ENCODE measurements at places on chromosomes 7 and 10.
A peak's percentile ranks its signal among the peaks of the same experiment; 100 is the strongest.

- DNase-seq, result peak; percentile 6
Measured at GRCh38 chr10:128263891-128264688, 137.9 kb upstream of the MKI67 start.

GRCh38 chr10:60572511-60573194 is 183.0 kb upstream of the ANK3 start:
- DNase-seq, result peak; percentile 31

DNA sequence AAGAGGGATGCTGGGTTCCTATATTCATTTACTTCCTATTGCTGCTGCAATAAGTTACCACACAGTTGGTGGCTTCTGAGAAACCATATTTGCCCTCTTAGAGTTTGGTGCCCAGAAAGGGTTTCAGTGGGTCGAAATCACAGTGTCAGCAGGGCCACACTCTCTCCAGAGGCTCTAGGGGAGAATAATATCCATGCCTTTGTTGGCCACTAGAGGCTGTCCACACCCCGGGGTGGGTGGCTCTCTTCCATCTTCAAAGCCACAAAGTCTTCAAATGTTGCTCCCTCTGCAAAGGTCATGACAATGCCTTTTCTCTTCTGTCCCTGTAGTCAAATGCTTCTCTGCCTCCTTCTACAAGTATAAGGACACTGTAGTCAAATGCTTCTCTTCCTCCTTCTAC is 989.4 kb downstream of the CCSER2 start:
- no peak for DNase-seq

GRCh38 chr10:90138844-90139243 is 437.5 kb downstream of the KIF20B start:
- DNase-seq, result no peak

DNA sequence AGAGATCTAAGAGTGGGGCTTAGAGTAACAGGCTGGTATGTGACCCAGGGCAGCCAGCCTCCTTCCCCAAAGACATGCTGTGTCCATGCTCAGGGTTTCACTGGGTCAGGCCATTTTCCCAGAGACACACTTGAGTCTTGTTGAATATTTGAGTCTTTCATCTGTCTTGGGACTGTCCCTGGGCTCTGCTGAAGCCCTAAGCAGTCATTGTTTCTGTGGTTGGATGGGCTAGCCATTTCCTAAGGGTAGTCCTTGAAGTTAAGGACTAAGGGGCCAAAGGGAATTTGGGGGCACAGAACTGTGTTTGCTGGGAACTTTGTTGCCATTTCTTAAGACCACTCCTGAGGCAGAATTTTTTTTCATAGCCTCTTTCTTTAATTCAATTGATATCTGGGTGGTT is 98.4 kb upstream of the SAMD8 start:
- no peak for DNase-seq

GRCh38 chr10:93415693-93416092 is 66.4 kb downstream of the MYOF start:
- no peak for DNase-seq

DNA sequence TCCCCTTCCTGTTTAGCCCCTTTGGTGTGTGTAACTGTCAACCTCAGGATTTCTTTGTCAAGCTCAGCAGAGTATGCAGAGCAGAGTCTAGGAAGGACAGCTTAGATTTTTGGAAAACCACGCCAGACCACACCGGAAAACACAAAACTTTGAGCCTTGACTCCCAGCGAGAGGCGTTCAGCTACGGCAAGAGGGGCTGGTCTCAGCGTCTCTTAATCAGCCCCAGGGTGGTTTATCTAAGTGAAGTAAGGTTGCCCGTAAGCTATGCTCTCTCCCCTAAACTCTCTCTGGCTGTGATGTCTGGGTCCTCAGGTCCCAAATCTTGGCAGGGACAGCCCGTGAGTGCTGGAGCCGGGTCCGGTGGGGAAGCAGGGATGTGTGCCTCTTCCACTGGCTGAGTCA is 230.9 kb downstream of the KLF6 start:
- no peak for DNase-seq

DNA sequence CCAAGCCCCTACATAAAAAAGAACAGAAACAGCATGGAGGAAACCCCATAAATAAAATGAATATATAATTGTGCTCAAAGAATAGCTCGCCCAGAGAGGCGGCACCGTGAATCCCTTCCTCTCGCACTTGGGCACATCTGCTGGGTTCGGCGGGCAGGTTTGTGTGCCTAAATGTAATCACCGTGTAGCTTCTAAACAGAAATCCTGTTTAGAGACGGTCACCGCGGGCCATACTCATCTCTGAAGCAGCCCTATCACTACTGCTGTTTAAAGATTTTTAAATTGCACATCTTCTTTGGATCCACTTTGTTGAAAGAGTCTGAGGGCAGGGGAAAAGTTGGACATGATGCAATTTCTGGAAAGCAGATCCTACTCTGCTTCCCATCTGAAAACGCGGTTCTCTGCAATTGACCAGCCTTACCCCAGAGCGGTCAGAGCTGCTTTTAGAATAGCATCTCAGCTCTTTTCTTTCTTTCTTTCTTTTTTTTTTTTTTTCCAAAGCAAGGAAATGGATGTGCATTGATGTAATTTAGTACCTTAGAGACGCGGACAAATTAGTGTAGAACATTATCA is 6.4 kb downstream of the DRGX start:
- DNase-seq, result no peak

- DNase-seq, result peak; percentile 45
Measured at GRCh38 chr7:143417734-143418383, 9.2 kb upstream of the EPHA1 start.

- no peak for DNase-seq
Measured at GRCh38 chr7:106895246-106895864, 30.3 kb downstream of the PIK3CG start.

DNA sequence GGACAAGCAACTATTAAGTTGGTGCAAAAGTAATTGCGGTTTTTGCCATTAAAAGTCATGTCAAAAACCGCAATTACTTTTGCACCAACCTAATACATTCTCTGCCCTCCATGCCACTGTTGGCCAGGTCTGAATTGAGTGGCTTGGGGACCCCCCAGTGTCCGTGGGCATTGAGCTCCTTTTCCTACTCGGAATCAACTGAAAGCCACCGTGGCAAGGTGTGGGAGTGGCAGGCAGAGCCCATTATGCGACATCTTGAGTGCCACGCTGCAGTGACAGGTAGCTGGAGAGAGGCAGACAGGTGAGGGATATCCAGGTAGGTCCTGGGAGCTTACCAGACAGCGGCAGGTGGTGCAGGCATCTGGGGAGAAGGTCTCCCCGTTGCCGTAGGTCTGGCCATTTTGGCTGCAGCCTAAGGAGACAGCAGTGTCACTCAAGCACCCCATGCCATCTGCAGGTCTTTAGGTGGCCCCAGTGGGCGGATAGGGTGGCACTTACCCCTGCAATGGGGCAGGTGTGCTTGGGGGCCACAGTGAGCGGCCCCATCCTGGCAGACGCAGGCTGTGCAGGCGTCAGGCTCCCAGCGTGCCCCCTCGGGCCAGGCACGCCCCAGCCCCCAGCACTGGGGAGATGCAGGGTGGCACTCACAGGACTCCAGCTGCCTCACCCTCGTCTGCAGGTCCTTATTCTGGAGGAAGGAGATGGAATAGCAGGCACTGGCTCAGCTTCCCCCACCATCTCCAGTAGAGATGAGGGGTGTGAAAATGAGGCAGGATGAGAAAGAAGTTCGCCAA is 3.5 kb downstream of the KCP start:
- DNase-seq, result no peak

DNA sequence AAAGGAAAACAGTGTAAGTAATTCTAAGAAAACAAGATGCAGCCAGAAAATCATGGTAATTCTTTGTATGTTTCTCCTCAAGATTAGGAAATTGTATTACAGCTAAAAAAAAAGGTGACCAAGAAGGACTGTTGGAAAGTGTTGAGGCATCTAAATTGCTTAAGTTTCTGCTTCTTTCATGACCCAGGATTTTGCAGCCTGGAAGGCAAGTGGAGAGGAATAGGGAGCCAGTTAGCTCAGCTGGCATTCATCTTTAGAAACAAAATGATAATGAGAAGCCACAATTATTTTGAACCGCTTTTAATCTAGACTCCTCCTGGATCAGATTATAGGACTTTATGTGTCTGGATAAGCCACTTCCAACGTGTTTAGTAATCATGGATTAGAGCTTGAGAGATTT is 56.8 kb upstream of the TMEM229A start:
- no peak for DNase-seq

DNA sequence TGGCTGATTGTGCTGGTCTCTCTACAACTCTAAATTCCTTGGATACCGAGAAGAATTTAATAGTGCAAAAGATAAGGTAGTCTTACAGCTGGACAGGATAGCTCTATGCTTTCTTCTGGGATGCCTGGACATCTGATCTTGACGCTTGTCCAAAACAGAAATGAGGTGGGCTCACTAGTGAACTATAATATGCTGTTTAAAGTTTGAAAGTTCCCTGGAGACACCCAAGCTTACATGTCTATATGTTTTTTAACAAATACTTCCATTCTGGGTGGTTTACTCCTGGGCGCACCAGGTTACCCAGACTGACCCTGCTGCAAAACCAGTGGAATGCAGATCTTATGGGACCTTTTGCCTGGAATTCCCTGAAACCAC is 702.1 kb upstream of the COBL start:
- no peak for DNase-seq

DNA sequence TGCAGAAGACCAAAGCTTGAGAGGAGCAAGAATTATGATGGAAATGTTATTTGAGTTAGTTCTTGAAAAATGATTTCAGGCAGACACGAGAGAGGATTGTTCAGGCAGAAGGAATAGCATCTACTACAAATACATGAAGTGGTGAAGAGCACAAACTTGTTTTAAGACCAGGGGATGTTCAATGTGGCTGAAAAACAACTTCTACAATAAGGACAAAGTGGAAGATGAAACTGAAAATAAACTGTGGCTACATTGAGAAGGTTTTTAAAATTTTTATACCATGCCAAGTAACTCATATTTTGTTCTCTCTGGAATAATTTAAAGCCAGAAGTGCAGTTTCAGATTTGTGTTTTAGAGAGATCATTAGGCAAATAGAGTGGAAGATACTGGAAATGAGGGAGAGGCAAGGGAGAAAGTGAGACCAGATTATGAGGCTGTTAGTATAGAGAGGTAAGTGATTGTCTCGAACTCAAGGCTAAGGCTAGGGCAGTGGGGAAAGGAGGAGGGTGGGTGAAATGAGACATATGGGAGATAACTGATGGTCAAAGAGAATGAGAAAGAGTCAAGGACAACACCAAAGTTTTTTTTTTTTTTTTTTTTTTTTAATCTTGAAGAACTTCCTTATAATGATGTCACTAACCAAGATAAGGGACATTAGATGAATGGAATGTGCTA is 115.4 kb downstream of the MDFIC start:
- no peak for DNase-seq

DNA sequence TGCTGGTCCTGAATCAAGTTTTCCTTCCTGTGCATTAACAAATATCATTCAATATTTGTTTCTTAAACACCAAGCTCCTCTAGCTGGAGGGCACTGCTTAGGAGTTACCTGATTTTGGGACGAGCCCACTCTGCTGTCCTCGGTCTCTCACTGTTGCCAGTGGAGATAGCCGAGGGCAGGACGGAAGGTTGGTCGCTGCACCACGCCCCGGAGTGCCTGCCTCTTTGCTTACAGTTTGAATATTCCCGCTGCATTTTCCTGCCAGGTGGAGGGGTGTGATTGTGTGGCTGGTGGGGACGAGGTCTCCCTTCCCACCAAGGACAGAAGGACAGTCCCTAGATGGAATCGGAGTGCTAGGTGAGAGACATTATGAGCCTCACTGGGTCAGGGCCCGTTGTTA is 201.5 kb downstream of the DNAJB6 start:
- no peak for DNase-seq

DNA sequence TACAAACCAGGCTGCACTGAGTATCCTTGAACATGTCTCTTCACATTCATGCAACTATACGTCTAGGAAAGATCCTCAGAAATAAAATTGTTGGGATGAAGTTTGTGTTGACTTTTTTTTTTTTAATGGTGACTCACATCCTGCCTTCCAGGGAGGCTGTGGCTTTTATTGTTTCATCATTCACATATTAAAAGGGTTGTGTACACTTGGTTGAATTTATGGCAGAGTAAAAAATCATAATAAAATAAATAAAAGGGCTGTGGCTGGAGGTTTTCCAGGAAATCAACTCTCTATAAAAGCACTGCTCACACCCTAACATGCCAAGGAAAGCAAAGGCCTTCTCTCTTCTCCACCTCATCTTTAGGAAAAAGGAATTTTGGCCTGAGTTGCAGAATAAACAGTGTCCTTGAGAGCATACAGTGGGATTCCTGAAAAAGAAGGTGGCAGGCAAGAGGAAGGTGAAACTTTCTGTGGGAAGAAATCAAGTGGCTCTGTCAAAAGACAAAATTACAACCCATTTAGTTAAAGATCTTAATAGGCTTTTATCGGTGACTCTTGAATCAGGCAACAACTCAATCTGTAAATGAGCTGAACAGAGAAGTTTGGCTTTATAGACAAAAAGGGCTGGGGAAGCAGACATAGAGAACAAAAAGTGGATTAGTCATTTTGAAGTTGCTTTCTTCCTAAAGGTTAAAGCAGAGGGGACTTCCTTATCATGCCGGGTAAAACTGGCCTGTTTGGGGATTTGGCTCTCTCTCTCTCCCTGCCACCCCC is 41.6 kb upstream of the FHIP2A start:
- peak; percentile 94 for DNase-seq

DNA sequence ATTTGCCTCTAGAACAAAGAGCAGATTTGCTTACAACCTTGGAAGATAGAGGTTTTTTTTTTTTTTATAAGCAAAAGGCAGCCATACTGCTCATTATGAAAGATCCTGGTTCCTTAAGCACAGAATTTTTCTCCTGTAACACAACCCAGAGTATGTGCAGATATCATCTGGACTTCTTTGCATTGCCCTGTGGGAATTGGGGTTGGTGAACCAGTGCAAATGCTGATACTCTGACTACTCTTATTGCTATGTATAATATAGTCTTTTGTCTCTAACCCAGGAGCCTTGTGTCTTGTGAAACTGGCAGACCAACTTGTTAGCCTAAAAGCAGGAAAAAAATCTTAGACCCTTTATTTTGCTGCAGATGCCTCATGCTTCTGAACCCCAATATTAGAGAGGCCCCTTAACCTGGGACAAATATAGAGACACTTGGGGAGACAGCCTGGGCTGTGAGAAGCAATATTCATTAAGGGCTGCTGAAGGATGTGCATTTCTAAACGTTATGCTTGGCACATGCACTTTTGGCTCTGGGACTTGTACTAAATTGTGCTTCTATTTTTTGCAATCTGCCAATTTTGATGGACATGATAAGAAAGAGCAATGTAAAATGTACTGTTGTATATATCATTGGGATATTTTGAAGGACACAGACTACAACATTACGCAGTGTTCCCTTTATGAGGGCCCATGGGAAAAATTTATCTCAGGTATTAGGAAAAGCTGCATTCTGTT is 78.9 kb downstream of the ANLN start:
- peak; percentile 51 for DNase-seq

Measured in EH (cell line).